ENCODE measurements at places on chromosomes 4 and X.

DNA sequence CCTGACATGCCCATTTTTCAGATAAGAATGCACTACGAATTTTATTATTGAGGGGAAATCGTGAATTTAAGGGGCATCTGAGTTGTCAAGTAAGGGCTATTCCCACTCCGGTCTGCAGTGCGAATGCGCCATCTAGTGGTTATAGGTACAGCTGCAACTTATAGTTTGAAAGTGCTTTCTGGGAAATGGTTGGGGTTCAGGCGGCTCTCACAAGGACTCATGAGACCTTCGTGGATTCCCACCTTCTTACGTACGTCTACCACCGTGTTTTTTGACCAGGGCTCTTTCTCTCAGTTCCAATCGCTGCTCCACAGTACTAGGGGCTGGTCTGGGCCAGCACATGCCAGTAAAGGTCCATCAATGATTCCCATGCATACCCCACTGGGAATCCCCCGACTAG is 12.3 kb downstream of the MSL3 start:
- no peak overlapping the region for H3K27ac ChIP-seq
- DNase-seq = peak; percentile 34
- no peaks in the 10 kb centered on the region for H3K36me3 ChIP-seq
- no peak overlapping the region for H3K4me3 ChIP-seq
- no peaks in the 10 kb centered on the region for H3K27me3 ChIP-seq
- no peaks in the 10 kb centered on the region for H3K4me1 ChIP-seq

GRCh38 chrX:129622757-129623301 is 31.9 kb downstream of the APLN start:
- H3K27me3 ChIP-seq = no peaks in the 10 kb centered on the region
- no peak overlapping the region for H3K4me3 ChIP-seq
- no peak for DNase-seq
- no peaks in the 10 kb centered on the region for H3K36me3 ChIP-seq
- no peak overlapping the region for H3K27ac ChIP-seq

- H3K4me1 ChIP-seq = no peaks in the 10 kb centered on the region
- no peak for DNase-seq
- H3K36me3 ChIP-seq = no peaks in the 10 kb centered on the region
- H3K27me3 ChIP-seq = no peaks in the 10 kb centered on the region
- no peak overlapping the region for H3K4me3 ChIP-seq
Observed at GRCh38 chr4:41545238-41545637, 7.3 kb downstream of the LIMCH1 start.

GRCh38 chr4:173410079-173410478 is 11.2 kb upstream of the SCRG1 start:
- no peaks in the 10 kb centered on the region for H3K4me1 ChIP-seq
- H3K27me3 ChIP-seq = no peaks in the 10 kb centered on the region
- no peak overlapping the region for H3K27ac ChIP-seq
- H3K36me3 ChIP-seq = no peaks in the 10 kb centered on the region
- H3K4me3 ChIP-seq = no peak overlapping the region
- no peak for DNase-seq

GRCh38 chr4:101910786-101911373 is 120.3 kb downstream of the BANK1 start:
- no peak for DNase-seq
- H3K27ac ChIP-seq = no peak overlapping the region
- no peaks in the 10 kb centered on the region for H3K27me3 ChIP-seq
- H3K4me1 ChIP-seq = no peaks in the 10 kb centered on the region
- H3K4me3 ChIP-seq = no peak overlapping the region

DNA sequence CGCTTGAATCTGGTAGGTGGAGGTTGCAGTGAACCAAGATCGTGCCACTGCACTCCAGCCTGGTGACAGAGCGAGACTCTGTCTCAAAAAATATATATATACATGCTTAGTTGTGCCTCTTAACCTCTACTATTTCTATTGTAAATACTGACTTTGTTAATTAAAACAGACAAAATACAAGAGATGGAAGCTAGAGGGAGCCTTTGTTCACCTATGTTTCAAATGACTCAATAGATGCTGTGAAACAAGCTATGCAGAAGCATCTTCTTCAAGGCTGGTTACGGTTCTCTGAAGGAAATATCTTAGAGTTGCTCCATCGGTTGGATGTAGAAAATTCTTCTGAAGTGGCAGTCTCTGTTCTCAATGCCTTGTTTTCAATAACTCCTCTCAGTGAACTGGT is 6.2 kb downstream of the NCAPG start:
- H3K27ac ChIP-seq = no peak overlapping the region
- DNase-seq = no peak
- H3K4me1 ChIP-seq = no peaks in the 10 kb centered on the region
- H3K4me3 ChIP-seq = no peak overlapping the region

DNA sequence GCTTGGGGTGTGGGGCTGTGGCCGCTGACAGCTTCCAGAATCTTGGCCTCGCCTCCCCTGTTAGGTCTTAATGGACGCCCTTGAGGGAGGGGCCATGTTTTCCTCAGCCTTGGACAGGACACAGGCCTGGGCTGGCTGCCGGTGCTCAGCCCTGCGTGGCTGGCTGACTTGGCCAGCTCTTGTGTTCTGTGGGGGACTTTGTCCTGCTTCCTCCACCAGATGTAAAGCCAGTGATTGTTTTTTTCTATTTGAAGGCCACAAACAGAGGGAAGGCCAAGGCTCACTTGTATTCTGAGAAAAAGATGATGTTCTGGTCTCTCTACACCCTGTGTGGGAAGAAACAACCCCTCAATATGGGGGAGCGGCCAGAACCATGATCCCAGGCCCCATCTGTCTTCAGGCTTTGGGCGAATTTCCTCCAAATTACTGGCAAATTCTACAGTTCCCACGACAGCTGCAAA is 71.3 kb downstream of the HTRA3 start:
- peaks cover 36% of the 10 kb centered on the region for H3K4me1 ChIP-seq
- peak overlapping the region; percentile 37 for H3K27ac ChIP-seq
- H3K36me3 ChIP-seq = no peaks in the 10 kb centered on the region
- DNase-seq = peak; percentile 85
- H3K4me3 ChIP-seq = no peak overlapping the region

- no peaks in the 10 kb centered on the region for H3K36me3 ChIP-seq
- no peak overlapping the region for H3K27ac ChIP-seq
- H3K4me3 ChIP-seq = no peak overlapping the region
- DNase-seq = no peak
Observed at GRCh38 chr4:116233971-116234370, 851.4 kb downstream of the TRAM1L1 start.

DNA sequence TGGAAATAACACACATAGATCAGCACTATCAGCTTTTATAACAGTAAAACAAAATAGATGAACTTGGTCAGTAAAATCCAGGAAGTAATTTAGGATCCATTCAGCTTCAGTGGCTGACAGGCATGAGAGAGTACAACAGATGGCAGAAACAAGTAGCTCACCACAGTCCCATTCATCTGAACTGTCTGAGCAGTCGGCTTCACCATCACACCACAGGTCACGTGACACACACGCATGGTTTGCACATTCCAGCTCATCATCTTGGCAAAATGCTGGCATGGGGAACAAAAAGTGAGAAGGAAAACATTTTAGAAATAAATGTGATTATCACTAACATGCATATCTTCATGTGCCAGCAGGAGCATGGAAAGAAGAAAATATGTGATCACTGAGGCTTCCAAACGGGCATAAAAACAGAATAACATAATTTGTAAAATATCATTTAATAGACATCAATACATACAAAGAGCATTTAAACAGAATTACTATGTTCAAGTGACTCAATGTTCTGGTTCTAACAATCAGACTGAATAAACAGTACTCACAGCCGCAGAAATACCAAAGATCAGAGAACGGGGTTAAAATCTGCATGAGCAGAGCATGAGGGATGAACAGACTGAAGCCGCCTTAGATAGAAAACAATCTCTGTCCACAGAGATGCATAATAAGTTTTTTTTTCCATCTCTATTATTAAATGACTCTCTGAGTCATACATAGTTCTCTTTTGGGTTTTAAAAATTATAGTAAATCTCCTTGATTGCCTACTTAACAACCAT is 158.1 kb downstream of the ATP10D start:
- no peak for DNase-seq
- H3K36me3 ChIP-seq = no peaks in the 10 kb centered on the region
- no peaks in the 10 kb centered on the region for H3K27me3 ChIP-seq
- H3K27ac ChIP-seq = peak overlapping the region; percentile 39

DNA sequence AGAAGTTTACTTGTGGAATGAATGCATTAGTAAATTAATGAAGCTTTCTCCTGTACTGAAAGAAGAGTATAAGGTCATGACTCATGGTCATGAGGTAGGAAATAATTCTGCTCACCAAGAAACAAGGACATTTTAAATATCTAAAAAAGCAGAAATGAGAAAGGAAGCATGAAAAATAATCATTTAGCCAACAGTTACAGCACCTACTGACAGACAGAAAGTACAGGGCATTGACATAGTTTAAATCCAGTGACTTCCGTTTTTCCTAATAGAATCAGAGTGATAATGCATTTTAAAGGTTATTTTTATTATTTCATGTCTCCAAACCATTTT is 30.5 kb upstream of the ACSL1 start:
- no peak for DNase-seq
- no peak overlapping the region for H3K27ac ChIP-seq
- H3K36me3 ChIP-seq = no peaks in the 10 kb centered on the region
- H3K4me1 ChIP-seq = no peaks in the 10 kb centered on the region
- no peak overlapping the region for H3K4me3 ChIP-seq

GRCh38 chr4:140049849-140050637 is 103.9 kb downstream of the MAML3 start:
- peak; percentile 32 for DNase-seq
- peak overlapping the region; percentile 68 for H3K27ac ChIP-seq
- no peaks in the 10 kb centered on the region for H3K36me3 ChIP-seq
- no peaks in the 10 kb centered on the region for H3K27me3 ChIP-seq
- H3K4me3 ChIP-seq = peak overlapping the region; percentile 18
- peaks cover 8% of the 10 kb centered on the region for H3K4me1 ChIP-seq

DNA sequence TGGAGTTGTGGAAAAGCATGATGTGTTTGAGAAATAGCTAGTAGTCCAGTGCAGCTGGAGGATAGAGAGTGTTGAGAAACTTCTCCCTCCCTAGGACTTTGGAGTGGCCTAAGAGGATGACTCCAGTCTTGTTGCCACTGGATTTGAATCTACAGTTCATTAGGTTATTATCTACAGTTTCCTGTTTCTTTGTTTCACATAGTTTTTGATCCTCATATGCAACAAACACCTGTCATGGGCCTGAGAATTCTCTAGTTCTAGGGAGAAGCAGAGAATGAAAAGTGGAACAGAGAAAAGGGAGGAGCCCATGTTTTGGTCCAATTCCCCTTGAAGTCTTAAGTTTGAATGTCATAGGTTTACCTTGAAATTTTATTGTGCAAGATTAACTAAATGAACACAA is 73.6 kb upstream of the TBC1D9 start:
- H3K27ac ChIP-seq = no peak overlapping the region
- DNase-seq = no peak
- H3K36me3 ChIP-seq = no peaks in the 10 kb centered on the region
- no peaks in the 10 kb centered on the region for H3K27me3 ChIP-seq

- H3K27me3 ChIP-seq = no peaks in the 10 kb centered on the region
- no peaks in the 10 kb centered on the region for H3K4me1 ChIP-seq
- no peak overlapping the region for H3K27ac ChIP-seq
- no peak for DNase-seq
- no peak overlapping the region for H3K4me3 ChIP-seq
Observed at GRCh38 chr4:14719053-14719452, 283.2 kb upstream of the CPEB2 start.

- H3K4me3 ChIP-seq = no peak overlapping the region
- no peaks in the 10 kb centered on the region for H3K27me3 ChIP-seq
- no peak for DNase-seq
- H3K4me1 ChIP-seq = no peaks in the 10 kb centered on the region
Observed at GRCh38 chr4:32661229-32661628, 1941.1 kb downstream of the PCDH7 start.

GRCh38 chr4:112895811-112896608 is 153.4 kb upstream of the ANK2 start:
- no peak overlapping the region for H3K4me3 ChIP-seq
- no peaks in the 10 kb centered on the region for H3K4me1 ChIP-seq
- H3K36me3 ChIP-seq = no peaks in the 10 kb centered on the region

GRCh38 chr4:46441136-46441859 is 51.4 kb upstream of the GABRA2 start:
- no peaks in the 10 kb centered on the region for H3K4me1 ChIP-seq
- no peak overlapping the region for H3K27ac ChIP-seq
- no peaks in the 10 kb centered on the region for H3K36me3 ChIP-seq
- no peaks in the 10 kb centered on the region for H3K27me3 ChIP-seq
- no peak for DNase-seq

- no peak overlapping the region for H3K27ac ChIP-seq
- H3K4me1 ChIP-seq = no peaks in the 10 kb centered on the region
- no peaks in the 10 kb centered on the region for H3K36me3 ChIP-seq
- H3K4me3 ChIP-seq = no peak overlapping the region
- DNase-seq = no peak
Observed at GRCh38 chr4:68367835-68368234, 17.9 kb upstream of the YTHDC1 start.

DNA sequence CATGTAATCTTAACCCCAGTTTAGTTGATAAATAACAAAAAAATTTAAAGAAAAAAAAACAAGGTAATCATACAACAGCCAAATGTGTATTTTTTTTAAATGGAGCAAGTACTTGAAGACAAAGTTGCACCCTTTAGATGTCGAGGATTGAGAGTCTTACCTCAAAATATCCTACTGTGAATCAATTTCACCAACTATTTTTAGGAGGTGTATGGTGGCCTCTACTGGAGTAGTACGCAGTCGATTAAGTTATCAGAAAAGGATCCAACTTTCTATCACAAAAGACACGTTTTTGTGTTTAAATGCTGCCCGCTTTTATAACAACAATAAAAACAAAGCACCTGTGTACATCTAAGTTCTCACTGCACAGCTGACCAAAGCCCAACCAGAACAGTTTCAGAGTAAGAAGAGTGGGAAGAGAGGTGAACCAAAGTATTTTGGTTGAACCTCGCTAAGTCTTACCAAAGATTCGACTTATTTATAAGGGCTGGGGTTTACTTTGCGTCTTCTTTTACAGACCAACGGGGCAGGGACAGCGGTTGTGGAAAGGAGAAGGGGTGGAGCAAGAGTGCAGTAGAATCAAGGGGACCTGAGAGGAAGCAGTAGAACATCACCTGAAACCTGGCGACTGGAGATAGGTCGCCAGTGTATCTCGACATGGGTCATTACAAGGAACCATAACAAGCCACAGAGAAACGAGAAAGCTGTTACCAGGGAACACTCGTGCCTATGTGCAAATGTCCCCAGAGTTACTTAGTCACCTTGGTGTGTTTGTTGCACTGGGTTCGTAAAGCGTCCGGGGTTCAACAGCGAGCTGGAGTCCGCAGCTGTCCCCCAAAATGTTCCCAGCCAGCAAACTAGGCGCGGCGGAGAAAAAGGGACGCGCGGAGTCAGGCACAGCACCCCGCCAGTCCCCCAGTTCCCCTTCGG is 1.1 kb downstream of the RPS6KA6 start:
- H3K4me3 ChIP-seq = peak overlapping the region; percentile 57
- peak; percentile 16 for DNase-seq
- no peaks in the 10 kb centered on the region for H3K4me1 ChIP-seq
- no peaks in the 10 kb centered on the region for H3K36me3 ChIP-seq

GRCh38 chr4:169925678-169926077 is 100.5 kb downstream of the MFAP3L start:
- no peak overlapping the region for H3K27ac ChIP-seq
- no peak overlapping the region for H3K4me3 ChIP-seq
- no peaks in the 10 kb centered on the region for H3K36me3 ChIP-seq

GRCh38 chrX:54419559-54420302 is 20.5 kb upstream of the TSR2 start:
- H3K4me1 ChIP-seq = no peaks in the 10 kb centered on the region
- H3K36me3 ChIP-seq = no peaks in the 10 kb centered on the region
- no peak overlapping the region for H3K4me3 ChIP-seq
- no peaks in the 10 kb centered on the region for H3K27me3 ChIP-seq
- peak overlapping the region; percentile 73 for H3K27ac ChIP-seq

GRCh38 chrX:151789179-151789800 is 54.7 kb downstream of the CNGA2 start:
- H3K27ac ChIP-seq = no peak overlapping the region
- DNase-seq = no peak
- H3K4me1 ChIP-seq = no peaks in the 10 kb centered on the region
- no peak overlapping the region for H3K4me3 ChIP-seq
- H3K36me3 ChIP-seq = no peaks in the 10 kb centered on the region

Data from testis (tissue), 5 donors.